AML-193 (cell line): ENCODE measurements at places on chromosomes 1 and 21.

GRCh38 chr1:154386643-154387352 lies 18.3 kb upstream of the IL6R start:
- no peak for DNase-seq

DNA sequence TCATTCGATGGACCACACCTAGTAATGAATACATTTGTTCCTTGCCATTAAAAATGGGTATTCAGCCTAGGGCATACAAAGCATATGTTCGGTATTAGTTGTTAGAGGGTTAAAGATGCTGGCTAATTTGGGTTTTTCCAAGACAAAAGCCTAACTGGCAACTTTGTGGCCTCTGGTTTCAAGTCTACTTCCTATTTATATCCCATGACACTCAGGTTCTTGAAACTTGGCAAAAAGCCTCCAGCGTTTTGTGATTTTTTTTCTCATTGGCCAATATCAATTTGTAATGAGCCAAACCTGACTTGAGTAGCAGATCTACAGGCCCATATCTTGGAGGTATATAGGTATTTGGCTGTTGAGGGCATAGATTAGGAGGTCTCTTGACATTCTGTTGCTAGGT lies 75.3 kb downstream of the C1orf21 start:
- DNase-seq, result no peak

GRCh38 chr1:33763406-33763805 lies 100.5 kb upstream of the HMGB4 start:
- DNase-seq, result no peak

DNA sequence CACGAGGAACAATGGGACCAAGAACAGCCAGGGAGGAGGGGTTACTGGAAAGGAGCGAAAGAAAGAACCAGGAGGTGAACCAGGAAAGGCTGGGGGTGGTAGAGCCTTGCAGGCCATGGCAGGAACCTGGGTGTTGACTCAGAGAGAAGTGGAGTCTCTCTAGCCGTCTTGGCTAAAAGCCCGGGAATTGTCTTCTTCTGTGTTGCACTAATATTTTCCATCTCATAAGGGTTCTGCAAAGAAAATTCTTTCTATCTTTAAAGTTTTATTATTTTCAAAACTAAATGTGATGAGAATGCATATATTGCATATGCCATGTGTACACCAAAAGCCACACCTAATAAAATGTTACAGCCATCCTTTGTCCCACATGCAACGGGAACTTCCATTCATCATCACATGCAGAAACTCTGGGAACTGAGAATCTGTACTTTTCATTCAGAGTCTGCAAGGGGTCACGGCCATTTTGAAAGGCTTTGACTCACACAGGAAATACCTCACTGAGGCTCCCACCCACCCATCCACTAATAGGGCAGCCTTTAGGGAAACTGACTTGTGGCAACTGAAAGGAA lies 38.0 kb downstream of the ERG start:
- no peak for DNase-seq
